NCI-H1694 (cell line): ENCODE measurements at places on chromosomes 5 and 9.

DNA sequence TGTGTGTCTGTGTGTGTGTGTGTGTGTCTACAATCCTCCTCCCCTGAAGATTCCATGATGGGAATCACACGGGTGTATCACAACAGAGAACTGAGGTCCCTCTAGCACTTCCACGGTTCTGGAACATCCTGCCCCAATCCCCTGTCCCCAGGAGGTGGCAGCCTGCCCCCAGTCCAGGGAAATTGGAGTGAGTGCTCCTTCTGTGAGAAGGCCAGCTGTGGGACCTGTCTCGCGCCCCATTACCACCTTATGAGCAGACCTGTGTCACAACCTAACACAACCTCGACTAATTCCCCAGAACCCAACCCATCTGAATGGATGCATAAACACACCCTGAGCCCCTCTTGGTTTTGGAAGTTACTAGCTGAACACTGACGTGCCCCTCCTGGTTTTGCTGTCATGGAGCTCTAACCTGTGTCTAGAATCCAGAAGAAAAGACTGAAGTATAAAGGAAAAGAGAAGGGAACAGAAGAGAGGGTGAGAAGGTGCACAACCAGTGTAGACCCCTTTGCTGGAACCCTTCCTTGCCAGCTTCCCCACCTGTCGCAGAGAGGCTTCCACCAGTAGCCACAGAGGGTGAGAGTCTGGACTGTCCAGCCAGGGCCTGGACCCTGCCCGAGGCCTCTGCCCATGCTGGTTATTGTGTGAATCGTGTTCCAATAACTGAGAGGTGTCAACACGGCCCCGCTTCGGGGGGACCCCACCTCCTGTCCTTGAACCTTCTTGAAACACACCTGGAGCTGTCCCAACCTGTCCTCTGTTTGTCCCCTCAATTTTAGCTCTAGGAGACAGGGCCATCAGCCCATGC is 3.4 kb downstream of the BTNL9 start:
- no peak for DNase-seq

GRCh38 chr9:89038382-89039103 is 47.3 kb downstream of the S1PR3 start:
- no peak for DNase-seq

- DNase-seq: no peak
These were observed 209.1 kb downstream of the ADGRV1 start for GRCh38 chr5:90767710-90768109.

DNA sequence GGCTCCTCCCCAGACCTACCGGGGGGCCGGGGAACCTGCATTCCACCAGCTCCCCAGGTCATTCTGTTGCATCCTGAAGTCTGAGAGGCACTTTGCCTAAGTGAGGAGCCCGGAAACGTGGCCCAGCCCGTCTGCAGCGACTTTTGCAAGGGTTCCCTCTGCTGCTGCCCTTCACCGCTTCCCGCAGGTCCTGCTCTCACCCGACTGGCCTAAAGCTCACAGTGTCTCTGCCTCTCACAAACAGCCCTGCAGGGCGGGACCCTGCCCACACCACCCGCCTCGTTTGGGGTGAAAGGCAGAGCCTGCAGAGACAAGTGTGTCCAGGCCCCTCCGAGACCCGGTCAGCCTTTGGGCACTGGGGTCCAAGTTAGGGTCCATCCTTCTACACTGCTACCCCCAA is 9.5 kb upstream of the WDR5 start:
- DNase-seq: no peak

GRCh38 chr5:151661968-151662732 is 24.6 kb downstream of the SPARC start:
- no peak for DNase-seq

DNA sequence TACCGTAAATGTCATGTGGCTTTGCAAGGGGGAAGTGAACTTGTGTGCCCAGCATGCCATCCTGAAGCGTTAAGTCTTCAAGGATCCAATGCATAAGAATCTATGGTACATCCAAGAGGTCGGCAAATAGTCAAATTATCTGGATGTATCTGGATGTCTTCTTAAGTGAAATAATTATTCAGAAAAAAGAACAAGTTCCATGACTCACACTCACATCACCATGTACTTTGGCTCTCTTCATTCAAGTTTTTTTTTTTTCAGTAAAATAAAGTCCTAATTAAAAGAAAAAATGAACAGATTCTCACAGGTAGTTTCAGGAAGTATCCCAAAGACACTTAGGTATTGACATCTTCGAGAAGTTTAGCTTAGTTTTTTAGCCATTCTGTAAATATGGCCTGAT is 62.7 kb upstream of the MEGF10 start:
- no peak for DNase-seq

GRCh38 chr5:72841756-72842535 is 25.5 kb downstream of the TNPO1 start:
- DNase-seq: no peak

DNA sequence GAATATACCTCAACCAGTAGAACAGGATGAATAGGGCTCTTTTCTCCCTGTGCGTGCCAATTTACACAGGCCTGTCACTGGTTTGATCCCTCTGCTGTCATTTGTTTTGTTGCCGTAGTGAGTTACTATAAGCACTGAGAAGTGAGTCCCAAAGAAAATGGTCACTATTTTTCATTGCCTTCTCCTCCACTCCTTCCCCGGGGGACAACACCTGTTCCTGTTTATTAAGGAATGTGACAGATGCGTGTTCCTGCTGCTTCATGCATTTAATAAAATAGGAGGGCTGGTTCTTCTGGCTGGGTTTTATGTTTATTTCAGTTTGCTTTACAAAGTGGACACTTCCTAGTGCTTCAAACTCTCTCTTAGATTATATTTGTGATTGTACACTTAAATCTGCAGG is 6.4 kb downstream of the THBS4 start:
- no peak for DNase-seq
